Activated T-helper 1 cell treated with Interleukin-2 at 50 U/mL for 16 hours (primary cell): ENCODE measurements at places on chromosomes 7 and 10.
A peak's percentile ranks its signal among the peaks of the same experiment; 100 is the strongest.

GRCh38 chr7:33630359-33630758 lies 275.0 kb upstream of the BMPER start:
- no peak for DNase-seq

GRCh38 chr7:157370742-157371141 lies 33.9 kb downstream of the DNAJB6 start:
- DNase-seq: no peak

GRCh38 chr10:24406809-24407483 lies 198.0 kb downstream of the KIAA1217 start:
- no peak for DNase-seq

DNA sequence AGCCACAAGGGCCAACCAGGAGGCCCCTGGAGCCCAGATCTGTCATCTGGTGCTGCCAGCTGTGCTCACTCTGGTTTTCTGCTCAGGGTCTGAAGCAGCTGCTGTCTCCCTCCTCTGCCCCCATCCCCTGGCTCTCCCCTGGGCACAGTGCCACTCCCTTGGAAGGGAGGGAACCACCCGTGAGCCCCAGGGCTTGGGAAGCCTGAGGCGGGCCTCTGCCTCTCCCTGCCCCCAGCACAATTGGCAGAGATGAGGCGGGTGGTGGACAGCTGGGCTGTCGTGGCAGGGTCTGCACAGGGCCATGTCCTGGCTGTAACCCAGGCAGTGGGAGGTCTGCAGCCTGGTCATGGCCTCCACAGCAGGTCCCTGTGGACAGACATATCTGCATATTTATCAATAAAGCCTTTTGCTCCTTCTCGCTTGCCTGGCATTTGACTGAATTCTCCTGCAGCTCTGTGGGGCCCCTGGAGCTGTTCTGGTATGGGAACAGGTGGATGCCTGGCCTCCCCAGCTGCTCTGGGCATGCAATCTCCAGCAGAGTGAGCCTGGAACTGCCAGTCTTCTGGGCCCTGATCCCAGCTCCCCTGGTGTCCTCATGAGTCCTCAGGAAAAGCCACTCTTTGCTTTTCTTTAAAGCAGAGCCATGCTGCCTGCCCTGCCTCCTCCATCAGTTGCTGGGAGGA lies 1.6 kb upstream of the ANKRD2 start:
- no peak for DNase-seq

GRCh38 chr7:138610671-138611170 lies 90.4 kb downstream of the SVOPL start:
- no peak for DNase-seq

DNA sequence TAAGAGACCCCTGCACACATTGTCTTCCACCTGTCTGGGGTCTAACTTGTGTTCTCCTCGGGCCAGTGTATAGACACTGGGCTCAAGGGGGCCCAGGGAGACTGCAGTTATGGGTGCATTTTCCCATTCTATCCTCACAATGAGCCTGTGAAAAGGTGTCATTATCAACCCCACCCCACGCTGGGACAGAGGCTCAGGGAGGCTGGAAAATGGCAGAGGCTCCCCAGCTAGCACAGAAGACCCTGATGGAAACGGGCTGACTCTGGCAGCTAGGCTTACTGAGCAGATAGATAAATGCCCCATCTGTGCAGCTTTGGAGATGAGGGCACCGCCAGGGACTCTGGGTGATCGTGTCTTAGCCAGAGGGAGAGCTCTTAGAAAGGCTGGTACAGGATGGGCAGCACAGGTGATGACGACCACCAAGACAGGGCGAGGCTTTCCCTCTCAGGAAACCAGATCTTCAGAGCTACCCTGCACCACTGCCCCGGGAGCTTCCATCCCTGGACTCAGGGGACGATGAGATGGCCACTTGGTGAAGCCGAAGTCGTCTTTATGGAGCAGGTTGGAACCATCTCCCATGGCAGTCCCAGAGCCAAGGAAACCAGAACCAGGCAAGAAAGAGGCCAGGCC lies 58.2 kb upstream of the CHST15 start:
- DNase-seq: no peak

DNA sequence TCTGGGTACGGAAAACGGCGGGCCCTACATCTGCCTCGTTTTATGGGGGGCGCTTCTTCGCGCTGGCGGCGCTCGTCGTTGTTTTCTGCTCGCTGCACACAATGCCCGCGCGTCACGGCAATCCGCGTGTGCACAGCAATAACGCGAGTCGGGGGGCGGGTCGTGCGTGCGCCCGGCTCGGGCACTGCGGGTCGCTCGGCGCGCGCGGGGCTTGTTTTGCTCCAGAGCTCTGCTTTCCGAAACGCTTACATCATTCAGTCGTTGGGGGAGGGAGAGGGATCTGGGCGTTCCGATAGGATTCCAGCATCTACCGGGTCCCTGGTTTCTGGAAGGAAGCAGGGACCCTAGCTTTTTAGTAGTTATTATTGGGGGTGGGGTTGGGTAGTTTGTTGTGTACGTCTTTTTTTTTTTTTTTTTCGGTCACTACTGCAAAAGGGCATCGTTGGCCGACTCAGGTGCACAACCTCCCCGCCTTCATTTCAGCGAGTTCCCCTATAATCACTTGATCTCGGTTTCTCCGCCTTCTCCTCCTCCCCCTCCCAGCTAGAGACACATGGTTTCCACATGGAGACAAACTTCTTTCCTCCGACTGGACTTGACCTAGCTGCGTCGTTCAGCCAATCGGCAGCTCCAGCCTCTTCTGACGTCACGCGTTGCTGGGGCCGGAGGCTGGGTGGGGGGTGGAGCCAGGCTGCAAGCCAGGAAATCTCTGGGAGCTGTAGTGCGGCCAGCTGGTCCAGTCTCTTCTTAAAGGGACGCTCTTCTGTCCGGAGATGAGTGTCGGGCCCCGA lies 3.5 kb downstream of the MXI1 start:
- DNase-seq: peak; percentile 84

GRCh38 chr10:2051108-2051507 lies 313.8 kb upstream of the ADARB2 start:
- DNase-seq: no peak

DNA sequence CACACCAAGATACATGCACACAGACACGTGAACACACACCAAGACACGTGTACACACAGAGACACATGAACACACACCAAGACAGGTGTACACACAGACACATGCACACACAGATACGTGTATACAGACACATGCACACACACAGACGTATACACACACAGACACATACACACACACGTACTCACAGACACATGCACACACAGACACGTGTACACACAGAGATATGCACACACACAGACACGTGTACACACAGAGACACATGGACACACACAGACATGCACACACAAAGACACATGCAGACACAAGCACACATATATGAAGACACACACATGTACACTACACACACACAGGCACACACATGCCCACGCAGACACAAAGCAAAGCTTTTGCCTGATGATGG lies 134.6 kb downstream of the TCERG1L start:
- DNase-seq: no peak

DNA sequence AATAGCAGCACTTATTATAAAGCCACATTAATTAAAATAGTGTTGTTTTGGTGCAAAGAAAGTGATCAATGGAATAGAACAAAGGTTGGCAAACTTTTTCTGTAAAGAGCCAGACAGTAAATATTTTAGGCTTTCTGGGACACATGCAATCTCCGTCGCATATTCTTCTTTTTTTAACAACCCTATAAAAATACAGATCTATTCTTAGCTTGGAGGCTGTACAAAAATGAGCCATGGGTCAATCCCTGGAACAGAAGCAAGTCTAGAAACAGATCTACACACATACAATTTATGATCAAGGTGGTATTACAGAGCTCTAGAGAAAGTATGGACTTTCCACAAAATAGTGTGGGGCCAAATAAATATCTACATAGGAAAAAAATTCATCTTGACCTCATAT lies 71.8 kb downstream of the ARHGAP21 start:
- no peak for DNase-seq

DNA sequence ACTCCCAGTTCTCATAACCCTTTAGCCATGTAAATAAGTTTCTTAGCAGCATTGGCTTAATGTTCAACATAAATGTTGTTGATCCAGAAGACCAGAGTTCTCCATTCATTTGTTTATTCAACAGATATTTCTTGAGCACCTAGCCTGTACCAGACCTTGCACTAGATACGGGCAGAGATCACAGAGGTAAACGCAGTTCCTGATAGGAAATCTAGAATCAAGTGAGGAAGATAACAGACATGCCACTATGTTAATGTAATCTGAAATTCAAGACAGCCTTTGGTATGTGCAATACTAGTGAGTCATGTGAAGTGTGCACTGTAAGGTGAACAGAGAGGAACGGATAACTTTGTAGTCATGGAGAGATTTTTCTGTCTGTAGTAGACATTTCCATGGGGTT lies 3.0 kb downstream of the BUB3 start:
- DNase-seq: no peak

DNA sequence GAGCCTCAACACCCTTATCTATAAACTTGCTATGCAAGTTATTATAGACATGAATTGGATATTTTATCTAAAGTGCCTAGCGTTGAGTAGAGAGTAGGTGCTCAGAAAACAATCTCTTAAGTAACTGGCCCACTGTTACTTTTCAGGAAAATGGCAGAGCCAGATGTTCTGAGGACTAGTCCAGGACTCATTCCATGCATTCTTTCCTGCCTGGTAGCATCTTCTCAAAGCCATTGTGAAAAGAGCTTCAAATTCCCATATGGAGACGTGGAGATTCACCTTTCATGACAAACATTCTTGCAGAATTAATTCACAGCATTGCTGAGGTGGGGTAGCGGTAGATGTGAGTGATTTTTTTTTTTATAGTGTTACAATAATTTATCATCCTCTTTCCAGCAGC lies 35.9 kb upstream of the ITPRID1 start:
- DNase-seq: no peak

- DNase-seq: no peak
Observed at GRCh38 chr7:129089521-129090212, 34.8 kb upstream of the TNPO3 start.

DNA sequence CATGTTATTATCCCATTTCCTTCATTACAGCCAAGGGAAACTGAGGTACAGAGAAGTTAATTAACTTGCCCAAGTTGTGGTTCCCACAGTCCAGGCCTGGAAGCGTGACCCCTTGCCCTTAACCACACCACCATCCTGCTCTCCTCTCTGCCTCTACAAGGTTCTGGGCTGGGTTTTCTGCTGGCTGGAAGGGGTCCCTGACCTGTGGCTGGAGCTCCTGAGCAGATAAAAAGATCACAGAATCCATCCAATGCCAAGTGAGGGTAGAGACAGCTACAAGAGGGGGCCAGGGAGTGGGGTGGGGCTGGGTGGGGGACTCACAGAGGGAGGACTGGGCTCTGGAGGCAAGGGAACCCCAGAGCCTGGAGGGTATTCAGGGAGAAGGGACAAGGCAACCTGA lies 9.7 kb downstream of the ASB10 start:
- DNase-seq: no peak

- no peak for DNase-seq
Observed at GRCh38 chr10:12194752-12195271, 879 bp downstream of the NUDT5 start.

DNA sequence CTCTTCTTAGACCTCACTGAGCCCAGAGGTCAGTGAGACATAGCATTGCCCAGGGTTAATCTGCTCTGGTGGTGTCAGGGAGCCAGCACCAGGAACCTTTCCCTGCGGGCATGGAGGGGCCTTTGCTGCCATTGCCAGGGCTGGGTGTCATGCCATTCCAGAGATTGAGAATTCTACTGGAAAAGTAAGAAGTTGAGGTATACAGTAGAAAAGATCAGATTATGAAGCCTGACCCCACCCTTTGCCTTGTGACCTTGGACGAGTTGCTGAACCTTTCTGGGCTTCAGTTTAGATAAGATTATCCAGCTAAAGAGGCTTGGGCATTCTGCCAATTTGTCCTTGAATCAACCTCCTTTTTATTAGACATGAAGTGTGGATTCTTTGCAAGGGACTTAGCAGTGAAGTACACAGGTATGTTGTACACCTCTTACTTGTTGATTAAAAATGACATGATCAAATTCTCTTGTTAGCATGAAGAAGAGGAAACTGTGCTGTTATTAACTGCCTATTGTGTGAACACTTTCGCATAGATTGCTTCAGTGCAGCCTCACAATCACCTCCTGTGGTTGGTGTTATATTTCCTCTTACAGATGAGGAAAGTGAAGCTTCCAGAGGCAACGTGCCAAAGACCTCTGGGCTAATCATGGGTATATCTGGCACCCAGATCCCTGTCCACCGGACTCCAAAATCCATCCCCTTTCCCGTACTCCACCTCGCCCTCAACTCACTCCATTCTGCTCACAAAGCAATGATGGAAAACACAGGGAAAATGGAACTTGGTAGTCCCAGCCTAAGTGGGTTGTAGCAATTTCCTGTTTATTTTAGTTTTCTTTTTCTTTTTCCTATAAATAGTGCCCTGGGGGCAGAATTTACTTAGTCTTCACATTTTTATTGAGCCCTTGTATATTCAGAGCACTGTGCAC lies 151.3 kb downstream of the CAMK1D start:
- no peak for DNase-seq

- DNase-seq: no peak
Observed at GRCh38 chr7:94380264-94380663, 14.4 kb upstream of the COL1A2 start.

DNA sequence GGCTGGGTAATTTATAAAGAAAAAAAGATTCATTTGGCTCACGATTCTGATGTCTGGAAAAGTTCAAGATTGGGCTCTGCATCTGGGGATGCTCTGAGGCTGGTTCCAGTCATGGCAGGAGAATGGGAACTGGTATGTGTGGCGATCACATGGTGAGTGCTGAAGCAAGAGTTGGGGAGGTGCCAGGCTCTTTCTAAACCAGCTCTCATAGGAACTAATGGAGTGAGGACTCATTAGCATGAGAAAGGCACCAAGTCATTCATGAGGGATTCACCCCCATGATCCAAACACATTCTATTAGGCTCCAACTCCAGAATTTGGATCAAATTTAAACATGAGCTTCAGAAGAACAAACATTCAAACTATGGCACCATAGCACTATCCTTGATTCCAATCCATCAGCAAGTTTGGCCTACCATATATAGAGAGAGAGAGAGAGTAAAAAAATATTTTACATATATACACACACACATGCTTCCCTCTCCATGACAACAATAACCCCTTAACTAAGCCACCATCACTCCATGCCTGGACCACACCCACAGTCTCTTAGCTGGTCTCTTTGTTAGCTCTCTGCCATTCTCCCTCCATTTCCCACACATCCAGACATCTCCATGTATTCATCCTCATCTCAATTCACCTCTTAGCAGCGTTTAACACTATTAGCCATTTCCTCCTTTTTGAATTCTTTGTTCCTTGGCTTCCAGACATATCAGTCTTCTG lies 57.9 kb downstream of the NPY start:
- no peak for DNase-seq

GRCh38 chr10:77732213-77733003 lies 94.8 kb upstream of the KCNMA1 start:
- no peak for DNase-seq

GRCh38 chr10:98168147-98168546 lies 33.7 kb downstream of the R3HCC1L start:
- DNase-seq: no peak

DNA sequence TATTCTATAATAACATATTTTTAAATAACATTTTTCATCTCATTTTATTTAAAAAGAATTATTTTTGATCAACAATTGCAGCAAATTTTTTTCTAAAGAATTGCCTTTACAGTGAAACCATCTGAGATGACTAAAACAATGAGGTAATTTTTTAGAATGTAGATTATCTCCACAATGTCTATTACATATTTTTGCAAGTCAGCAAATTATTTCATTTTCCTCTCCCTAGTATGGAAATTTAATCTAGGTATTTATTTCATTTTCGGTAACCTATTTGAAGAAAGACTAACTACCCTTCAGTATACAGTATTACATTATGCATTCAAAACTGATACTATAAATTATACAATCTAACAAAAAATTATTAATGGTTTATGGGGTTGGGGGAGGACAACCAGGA lies 213.2 kb upstream of the SP4 start:
- DNase-seq: no peak

GRCh38 chr7:36192053-36192824 lies 39.2 kb downstream of the EEPD1 start:
- no peak for DNase-seq
